ENCODE measurements at places on chromosomes 3 and 15.

- no peak for DNase-seq
Observed at GRCh38 chr15:101017093-101017754, 98.1 kb downstream of the LRRK1 start.

GRCh38 chr3:138724443-138724842, 110.3 kb downstream of the PIK3CB start:
- DNase-seq, result peak; percentile 7

DNA sequence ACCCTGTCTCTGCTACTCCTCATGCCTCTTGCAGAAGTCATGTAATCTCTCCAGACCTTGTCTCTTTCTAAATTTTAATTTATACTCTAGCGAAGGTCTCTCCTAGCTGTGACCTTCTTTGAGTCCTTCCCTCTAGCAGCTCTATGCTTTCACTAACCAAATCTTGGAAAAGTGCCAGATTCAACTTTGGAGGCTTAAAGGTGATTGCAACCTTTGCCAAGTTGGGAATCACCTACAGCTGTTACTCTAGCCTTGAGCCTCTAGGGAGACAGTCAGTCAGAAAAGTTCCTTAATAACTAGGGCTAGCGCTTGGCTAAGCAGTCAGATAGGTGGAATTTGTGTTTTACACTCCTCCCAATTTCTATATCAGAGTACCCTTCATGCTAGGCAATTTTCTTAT, 46.1 kb upstream of the ABI3BP start:
- DNase-seq, result no peak

- no peak for DNase-seq
Observed at GRCh38 chr3:164851905-164852304, 226.4 kb downstream of the SI start.
